ENCODE measurements at places on chromosomes 4 and X.

GRCh38 chr4:75490155-75490554, 24.0 kb downstream of the RCHY1 start:
- peak; percentile 62 for DNase-seq

- no peak for DNase-seq
These were observed 591.0 kb upstream of the ATOH1 start for GRCh38 chr4:93237521-93237920.

DNA sequence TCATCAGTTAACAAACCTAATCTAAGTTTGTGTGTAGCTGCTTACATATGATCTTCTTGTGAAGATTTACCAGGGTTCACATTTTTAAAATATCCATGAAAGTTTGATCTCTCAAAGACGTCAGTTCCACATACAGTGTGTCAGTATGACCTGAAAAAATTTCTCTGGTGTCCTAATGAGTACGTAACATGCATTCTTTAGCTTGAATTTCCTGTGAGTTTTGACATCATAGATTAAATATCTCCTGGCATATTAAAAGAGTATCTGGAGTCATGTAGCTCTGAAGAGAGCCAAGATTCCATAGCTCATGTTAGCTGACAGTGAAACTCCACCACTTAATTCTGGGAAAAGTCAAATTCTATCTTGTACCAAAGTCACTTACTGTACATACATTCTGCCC, 43.9 kb upstream of the PDLIM5 start:
- peak; percentile 55 for DNase-seq

DNA sequence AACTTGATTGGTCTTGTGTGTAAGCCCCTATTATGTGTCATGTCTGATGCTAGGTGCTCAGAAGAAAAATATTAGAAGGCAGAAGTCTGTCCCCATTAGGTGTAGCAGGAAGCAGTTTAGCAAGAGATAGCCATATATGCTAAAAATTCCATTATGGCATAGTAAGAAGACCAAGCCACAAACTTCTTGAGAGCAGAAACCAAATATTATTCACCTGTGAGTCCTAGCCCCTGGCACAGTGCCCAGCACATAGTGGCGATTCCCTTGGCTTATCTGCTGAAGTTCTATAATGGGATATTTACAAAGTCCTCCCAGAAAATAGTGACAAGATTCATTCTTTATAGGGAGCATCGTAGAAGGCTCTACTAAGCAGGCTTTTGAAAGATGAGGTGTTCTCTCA, 174.4 kb downstream of the RAB28 start:
- DNase-seq, result peak; percentile 14

- no peak for DNase-seq
These were observed 81.2 kb downstream of the GAB1 start for GRCh38 chr4:143417679-143418403.

DNA sequence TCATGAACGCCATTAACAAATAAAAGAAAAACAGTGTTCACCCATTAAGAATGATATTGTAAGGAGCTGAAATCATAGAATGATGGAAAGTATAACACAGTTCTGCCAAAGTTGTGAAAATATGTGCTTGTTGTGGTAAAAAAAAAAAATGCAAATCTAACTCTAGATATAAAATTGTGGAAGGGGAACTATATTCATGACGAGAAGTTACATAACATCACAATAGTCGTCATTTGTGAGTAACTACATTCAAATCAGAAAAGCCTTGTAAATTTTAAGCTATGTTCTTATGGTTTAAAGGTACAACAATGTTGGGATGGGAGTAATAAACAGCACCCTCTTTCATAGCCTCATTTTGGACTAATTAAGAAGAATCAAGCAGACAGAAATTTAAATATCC, 57.6 kb upstream of the PRDM8 start:
- DNase-seq, result no peak

DNA sequence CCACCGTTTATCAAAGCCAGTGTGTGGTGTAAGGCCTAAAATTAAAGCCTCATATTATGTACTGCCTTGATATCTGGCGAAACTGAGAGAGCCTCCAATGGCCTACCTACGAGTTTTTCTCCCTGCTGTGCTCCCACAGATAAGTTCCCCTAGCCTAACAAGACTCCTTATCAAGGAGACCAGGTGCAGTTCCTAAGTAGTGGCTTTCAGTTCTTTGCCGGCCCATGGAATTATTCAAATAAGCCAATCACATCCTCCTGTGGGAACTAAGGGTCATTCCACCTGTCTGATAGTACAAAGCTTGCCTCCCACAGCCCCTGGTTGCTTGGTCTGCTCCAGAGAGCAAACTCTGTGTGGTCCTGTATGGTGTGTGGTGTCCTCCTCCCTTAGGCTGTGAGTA, 99.8 kb upstream of the TEX13C start:
- DNase-seq, result no peak

- no peak for DNase-seq
These were observed 16.4 kb downstream of the DSPP start for GRCh38 chr4:87624698-87625097.

- no peak for DNase-seq
These were observed 149.3 kb upstream of the FABP2 start for GRCh38 chr4:119471259-119471658.

DNA sequence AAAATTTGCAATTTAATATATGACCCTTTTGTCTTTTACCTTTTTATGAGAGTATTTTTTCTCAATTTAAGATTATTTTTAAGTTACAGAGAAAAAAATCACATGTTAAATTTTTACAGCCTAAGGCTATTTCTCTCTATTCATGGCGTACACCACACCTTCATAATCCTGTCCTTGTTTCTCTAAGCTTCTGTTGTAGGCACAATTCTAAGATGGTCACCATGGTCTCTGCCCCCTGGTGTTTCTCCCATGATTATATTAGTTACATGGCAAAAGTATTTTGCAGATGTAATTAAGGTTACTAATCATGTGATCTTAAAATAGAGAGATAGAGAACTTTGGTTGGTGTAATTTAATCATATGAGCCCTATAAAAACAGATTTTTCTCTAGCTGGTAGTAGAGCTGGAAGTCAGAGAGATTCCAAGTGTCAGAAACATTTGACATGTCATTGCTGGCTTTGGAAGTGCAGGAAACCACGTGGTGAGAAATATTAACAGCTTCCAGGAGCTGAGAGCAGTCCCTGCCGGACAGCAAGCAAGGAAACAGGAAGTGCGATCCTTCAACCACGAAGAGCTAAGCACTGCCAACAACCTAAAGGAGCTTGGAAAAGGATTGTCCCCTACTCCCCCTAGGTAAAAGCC, 89.8 kb downstream of the EIF4E start:
- peak; percentile 92 for DNase-seq

- no peak for DNase-seq
These were observed 449.7 kb downstream of the PCDH7 start for GRCh38 chr4:31169846-31170245.

- no peak for DNase-seq
These were observed 637.6 kb downstream of the MID1IP1 start for GRCh38 chrX:39438603-39439602.

- DNase-seq, result no peak
These were observed 566.3 kb downstream of the IL15 start for GRCh38 chr4:142202404-142203332.

GRCh38 chr4:184983672-184984356, 34.5 kb upstream of the HELT start:
- peak; percentile 68 for DNase-seq

DNA sequence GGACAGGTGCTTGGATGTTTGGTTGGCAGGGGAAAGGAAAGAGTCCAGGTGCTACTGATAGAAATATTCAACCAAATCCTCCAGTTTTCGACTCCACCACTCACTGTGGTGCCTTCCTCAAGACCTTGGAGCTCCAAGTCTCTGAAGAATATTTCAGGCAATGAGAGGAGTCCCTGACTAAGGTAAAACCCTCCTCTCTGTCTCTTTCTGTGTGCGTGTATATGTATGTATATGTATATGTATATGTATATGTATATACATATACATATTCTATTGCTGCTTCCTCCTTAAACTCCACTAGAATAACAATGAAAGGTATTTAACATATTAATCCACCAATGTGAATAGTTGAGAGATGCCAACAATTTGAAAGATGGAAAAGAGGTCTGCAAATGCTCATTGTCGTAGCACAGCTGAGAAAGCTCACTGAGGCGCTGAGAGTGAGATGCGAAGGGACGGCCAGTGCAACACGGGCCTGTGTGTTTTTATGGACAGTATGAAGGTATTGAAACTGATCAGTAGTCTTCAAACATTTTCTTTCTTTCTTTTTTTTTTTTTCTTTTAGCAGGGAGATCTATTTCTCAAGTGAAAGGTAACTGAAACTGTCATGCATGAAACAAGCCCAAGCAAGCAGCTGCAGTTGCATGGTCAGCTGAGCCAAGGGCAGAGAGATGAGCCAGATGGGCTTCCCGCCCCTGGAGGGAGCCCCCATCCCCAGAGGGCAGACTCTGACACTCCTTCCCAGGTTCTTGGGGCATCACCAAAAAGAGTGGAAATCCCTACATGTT, 41.1 kb upstream of the HS3ST1 start:
- DNase-seq, result no peak

DNA sequence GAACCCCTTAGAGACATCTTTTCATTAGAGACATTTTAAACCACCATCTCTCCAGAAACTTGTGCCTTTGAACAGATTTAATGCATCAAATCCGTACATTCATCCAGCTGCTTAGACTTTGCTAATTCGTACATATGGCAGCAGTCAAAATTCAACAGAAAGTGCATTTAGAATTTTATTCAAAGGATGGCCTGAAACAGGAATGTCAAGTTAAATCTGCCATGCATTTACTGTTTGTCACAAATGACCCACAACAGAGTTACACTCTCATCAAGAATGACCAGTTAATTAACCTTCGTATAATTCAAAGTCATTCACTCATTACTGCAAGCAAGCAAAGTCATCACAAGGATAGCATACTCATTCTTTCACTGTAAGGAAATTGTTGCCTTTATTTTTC, 284.3 kb downstream of the SLC7A11 start:
- DNase-seq, result no peak

GRCh38 chr4:147123146-147123545, 177.5 kb upstream of the TTC29 start:
- DNase-seq, result no peak

DNA sequence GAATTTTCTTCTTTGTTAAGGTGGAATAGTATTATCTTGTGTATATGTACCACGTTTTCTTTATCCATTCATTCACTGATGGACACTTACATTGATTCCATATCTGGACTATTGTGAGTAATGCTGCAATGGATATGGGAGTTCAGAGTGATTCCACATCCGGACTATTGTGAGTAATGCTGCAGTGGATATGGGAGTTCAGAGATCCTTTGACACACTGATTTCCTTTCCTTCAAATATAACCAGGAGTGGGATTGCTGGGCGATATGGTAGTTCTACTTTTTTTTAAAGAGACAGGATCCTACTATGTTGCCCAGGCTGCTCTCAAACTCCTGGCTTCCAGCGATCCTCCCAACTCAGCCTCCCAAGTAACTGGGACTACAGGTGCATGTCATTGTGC, 12.1 kb downstream of the TMEM156 start:
- DNase-seq, result no peak

DNA sequence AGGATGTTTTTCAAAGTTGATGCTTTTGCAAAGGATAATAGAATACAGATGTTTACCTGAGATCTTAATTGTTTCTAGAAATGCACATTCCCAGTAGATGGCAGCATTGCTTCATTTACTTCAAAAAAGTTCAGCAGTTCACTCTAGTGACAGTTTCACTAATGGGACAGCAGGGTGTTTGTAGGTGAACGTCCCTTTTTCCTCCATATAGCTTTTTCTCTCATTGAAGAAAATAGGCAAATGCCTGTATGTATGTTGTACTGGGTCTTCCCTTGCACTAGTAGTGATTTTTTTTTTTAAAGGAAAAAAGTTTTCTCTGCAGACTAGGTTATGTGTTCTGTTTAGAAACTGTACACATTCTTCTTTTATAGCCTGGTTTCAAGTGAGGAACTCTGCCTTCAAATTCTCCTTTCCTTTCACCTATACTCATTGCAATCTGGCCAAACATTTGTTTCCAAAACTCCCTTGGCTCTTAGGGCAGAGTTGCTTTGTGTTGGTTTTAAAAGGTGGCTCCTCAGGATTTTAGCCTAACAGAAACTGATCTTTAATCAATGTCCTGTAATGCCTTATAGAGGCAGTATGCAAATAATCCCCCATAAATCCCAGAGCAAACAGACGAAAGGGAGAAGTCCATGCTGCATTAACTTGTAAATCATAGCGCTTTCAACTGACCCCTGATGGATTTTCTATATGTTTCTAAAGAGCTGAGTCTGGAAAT, 86.3 kb downstream of the EGF start:
- DNase-seq, result peak; percentile 79

DNA sequence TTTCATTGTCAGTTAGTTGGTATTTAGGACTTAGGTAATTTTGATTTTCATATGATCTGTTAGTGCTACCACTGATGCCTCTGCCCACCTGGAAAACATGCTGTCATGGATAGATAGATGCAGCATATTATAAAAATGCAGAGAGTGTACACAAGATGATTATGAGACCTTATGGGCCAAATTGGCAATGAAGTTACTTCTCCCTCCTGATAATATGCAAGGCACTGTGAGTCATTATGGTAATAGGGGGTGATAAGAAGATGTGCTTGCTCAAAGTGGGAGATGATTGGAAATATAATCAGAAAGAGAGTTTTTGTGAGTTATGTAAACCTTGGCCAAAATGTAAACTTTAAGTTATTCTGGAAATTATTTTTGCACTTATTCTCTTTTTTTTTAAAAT, 56.6 kb upstream of the RHOH start:
- peak; percentile 31 for DNase-seq

GRCh38 chr4:10089346-10089745, 27.3 kb downstream of the WDR1 start:
- no peak for DNase-seq

GRCh38 chr4:88803600-88804096, 106.0 kb upstream of the NAP1L5 start:
- DNase-seq, result peak; percentile 97

DNA sequence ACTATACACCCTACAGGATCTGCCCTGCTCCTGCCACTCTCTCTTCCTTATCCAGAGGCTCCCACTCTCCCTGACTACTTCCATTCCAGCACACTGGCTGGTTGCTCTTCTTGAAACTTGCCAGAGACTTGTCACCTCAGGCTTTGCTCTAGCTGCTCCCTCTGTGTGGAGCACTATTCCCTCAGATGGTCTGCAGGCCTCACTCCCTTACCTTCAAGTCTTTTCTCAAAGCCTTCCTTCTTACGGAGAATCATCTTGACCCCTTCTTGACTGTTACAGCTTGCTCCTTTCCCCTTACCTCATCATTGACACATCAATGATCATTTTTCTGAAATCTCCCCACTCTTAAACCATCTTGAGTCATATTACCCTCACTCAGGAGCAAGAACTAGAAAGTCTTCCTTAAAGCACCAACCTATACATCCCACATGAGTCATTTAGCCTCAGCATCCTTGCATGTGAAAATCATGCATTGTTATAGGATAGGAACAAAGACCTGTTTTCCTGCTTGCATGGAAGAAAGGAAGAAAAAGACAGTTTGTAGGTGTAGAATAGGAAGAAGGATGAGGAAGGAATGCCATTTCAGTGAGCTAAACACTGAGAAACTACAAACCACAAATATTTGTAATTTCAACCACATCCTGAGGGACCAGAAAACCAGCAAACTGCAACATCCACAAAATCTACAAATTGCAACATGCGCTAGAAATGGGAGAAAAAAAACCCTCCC, 55.7 kb downstream of the ANTXR2 start:
- peak; percentile 72 for DNase-seq

GRCh38 chr4:69668680-69669079, 15.6 kb upstream of the UGT2A1 start:
- no peak for DNase-seq
